ENCODE measurements at places on chromosomes 16 and 17.

- DNase-seq = no peak
Observed at GRCh38 chr16:85395207-85395912, 217.8 kb upstream of the GSE1 start.

DNA sequence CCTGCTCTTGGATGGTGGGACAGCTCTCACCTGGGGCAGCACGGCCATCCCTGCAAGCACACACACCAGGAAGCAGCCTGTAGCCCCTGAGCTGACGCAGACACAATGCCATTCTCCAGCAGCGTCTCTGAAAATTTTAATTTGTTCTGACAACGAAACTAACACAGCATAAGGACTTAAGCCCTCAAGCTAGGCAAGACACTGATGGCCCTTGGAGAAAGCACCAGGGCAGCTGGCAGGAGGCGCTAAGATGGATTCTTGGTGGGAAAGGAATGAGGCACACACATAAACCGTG, 2.7 kb upstream of the LIMD2 start:
- DNase-seq = no peak

DNA sequence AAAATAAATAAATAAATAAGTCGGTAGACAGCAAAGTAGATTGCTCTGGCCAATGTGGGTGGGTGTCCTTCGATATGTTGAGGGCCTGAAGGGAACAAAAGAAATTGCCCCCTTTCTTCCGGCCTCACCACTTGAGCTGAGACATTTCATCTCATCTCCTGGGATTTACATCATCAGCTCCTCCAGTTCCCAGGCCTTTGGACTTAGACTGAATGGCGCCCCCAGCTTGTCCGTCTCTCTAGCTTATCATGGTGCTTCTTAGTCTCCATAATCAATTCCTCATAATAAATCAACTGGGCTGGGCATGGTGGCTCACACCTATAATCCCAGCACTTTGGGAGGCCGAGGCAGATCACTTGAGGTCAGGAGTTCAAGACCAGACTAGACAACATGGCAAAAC, 13.8 kb upstream of the HAP1 start:
- DNase-seq = no peak

DNA sequence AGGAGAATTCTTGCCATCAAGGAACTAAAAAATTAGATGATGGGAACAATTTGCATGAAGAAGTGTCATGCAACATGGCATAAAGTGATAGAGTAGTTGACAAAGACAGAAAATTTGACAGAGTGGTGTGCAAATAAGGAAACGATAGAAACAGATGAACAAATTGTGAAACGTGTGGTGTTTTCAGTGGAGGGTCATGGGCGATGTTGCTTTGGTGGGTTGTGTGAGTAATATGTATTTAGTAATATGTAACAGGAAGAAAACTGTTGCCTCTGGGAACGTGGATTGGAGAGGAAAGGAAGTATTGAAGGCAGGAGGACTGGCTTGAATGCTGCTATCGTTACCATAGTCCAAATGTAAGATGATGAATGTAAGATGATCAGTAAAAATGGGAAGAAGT, 3.6 kb downstream of the COX10 start:
- DNase-seq = no peak

GRCh38 chr16:1019231-1020090, 37.9 kb downstream of the SOX8 start:
- DNase-seq = no peak

- no peak for DNase-seq
Observed at GRCh38 chr16:67191411-67191994, 452 bp upstream of the E2F4 start.

DNA sequence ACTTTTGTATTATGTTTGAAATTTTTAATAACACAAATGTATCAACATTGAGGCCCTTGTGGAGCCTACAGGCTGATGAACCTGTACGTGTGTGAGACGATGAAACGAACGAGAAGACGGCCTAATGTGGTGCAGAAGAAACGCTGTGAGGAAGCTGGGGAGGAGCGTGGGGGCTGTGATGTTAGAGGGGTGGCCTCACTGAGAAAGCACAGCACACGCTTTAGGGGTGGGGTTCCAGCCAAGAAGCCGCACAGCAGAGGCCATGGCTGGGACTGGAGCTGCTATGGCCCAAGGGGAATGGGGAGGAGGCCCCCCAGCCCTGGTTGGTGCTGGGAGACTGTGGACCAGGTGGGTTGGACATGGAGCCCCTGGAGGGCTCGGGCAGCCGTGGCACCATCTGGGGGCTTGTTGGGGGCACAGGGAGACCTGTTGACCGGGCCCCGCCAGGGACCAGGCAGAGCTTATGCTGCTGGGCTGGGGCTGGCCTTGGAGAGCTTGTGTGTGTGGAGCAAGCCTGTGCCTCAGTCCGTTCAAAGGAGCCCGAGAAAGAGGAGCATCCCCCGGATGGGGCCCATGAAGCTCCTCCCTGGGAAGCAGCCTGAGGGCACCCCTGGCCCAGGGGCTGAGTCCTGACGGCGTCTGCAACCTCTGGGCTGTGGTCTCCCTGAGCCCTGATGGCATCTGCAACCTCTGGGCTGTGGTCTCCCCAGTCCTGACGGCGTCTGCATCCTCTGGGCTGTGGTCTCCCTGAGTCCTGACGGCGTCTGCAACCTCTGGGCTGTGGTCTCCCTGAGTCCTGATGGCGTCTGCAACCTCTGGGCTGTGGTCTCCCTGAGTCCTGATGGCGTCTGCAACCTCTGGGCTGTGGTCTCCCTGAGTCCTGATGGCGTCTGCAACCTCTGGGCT, 44.7 kb downstream of the METRNL start:
- no peak for DNase-seq

- DNase-seq = peak; percentile 37
Observed at GRCh38 chr16:13453938-13454553, 465.9 kb upstream of the ERCC4 start.

GRCh38 chr17:76998839-76999238, 130.6 kb downstream of the MGAT5B start:
- DNase-seq = no peak

DNA sequence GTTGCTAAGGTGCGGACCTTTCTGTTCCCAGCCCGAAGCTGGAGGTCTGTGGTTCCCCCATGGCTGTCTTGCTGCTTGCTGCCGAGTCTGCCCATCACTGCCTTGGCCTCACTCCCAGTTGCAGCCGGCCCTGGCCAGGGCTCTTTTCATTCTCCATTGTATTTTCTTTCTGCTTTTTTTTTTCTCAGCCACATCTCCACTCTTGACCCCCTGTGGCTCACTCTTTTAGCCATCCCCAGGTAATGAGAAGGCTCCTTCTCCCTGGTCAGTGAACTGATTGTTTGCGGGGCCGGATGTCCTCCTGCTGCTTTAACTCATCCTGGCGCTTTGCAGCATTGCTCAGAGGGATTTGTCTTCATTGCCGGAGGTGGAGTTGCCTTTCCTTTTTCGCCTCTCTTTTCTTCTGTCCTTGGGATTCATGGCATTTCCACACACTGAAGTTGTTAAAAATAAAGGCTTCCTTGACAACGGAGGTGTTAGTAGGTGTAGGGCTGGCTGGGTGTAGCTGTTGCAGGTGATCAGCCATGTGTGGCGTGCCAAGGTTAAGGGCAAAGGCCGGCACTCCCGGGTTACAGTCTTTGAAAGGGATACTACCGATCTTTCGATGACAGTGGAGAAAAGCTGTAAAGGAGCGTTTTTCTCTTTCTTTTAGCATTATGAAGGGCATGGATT, 34.1 kb downstream of the MAP2K6 start:
- DNase-seq = no peak

DNA sequence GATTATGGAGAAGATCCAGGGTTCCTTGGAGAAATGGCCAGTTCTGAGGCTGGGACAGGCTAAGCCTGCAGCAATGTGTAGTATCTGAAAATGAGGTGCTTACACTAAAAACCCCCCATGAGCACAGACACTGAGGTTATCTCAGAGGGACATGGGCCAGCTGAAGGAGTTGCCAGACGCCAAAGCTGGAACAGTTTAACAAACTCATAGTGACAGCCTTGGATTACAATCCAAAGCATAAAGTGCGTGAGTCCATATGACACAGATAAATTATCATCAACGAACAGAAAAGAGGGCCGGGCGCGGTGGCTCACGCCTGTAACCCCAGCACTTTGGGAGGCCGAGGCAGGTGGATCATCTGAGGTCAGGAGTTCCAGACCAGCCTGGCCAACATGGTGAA, 11.2 kb upstream of the CAPN15 start:
- no peak for DNase-seq

- no peak for DNase-seq
Observed at GRCh38 chr17:57562184-57562698, 182.9 kb downstream of the CCDC182 start.

DNA sequence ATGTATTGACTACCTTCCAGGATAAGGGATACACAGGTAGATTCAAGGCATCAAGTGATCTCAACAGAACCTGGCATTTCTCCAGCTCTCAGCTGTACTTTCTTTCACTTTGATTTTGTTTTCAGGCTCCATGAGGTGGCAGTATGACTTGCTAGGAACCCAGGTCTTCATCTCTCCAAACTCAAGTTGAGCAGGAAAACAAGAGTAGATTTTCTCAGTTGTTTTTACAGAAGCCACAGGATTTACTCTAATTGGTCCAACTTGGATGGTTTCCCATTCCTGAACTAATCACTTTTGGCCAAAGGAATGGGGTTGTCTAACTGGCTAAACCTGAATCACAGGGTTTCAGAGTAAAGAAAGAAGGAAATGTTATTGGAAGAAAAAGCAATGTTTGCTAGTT, 146.6 kb downstream of the TRIM37 start:
- no peak for DNase-seq

DNA sequence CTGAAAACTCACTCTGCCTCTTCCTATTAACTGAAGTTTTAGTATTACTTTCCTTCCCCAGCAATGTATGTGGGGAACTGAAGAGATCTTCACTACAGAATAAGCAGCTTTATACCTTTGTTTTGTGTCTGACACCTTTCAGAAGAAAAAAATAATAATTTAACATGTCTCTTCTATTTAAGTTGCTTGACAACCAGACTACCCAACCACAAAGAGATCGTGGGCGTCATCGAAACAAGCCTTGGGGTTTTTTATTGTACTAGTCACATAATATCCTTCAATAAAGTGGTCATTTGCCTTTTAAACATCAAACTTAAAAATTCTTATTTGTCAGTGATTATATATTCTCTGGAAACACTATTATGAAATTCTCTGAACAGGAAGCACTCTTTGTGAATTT, 123.7 kb downstream of the CHD9NB start:
- DNase-seq = no peak

GRCh38 chr17:7816926-7817642, 16.9 kb upstream of the KDM6B start:
- DNase-seq = no peak

DNA sequence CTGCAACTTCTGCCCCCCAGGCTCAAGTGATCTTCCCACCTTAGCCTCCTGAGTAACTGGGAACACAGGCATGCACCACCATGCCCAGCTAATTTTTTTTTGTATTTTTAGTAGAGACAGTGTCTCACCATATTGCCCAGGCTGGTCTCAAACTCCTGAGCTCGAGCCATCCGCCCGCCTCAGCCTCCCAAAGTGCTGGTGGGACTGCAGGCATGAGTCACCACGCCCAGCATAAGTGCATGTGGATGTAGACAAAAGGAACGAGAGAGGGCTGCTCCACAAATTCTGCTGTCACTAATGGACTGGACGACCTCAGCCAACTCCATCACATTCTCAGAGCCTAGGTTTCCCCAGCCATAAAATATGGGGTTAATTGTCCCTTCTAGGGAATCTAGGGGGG, 7.7 kb upstream of the SP2 start:
- DNase-seq = no peak

GRCh38 chr16:48961546-48961945, 320.1 kb downstream of the CBLN1 start:
- no peak for DNase-seq

DNA sequence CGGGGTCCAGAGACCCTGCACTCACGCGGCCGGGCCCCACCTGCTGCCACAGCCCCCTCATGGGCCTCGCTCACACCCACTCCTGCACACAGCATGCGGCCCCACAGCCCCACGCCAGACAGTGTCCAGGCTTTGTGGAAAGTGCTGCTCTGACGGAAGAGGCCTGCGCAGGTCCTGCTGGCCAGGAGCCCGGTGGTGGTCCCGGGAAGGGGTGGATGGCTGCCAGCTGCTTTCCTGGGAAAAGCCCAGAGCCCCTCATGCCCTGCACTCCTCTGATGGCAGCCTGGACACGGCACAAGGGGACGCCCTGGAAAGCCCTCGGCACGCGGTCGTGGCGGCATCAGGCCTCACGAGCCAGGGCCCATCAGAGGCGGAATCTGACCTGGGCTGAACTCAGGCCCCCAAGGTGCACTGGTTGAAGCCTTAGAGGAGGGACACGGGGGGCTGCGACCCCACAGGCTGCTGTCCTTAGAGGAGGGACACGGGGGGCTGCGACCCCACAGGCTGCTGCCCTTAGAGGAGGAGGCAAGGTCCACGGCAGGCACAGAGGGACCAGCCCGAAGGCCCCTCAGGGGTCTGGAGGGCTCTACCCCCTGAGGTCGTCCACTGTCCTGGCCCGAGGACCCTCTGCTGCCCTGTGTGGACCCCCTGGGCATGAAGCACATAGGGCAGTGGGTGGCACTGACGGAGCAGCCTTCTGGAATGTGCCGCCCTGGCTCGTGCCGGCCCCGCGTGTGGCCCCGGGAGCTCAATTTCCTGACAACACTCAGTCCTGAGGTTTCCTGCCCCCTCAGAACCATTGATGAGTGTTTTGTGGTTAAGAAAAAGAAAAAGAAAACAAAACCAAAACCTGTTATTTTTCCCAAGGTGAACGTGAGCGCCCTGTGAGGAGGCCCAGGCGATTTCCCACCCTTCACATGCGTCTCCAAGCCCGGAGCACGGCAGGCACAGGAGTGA, 22.1 kb downstream of the SOX8 start:
- DNase-seq = peak; percentile 65

DNA sequence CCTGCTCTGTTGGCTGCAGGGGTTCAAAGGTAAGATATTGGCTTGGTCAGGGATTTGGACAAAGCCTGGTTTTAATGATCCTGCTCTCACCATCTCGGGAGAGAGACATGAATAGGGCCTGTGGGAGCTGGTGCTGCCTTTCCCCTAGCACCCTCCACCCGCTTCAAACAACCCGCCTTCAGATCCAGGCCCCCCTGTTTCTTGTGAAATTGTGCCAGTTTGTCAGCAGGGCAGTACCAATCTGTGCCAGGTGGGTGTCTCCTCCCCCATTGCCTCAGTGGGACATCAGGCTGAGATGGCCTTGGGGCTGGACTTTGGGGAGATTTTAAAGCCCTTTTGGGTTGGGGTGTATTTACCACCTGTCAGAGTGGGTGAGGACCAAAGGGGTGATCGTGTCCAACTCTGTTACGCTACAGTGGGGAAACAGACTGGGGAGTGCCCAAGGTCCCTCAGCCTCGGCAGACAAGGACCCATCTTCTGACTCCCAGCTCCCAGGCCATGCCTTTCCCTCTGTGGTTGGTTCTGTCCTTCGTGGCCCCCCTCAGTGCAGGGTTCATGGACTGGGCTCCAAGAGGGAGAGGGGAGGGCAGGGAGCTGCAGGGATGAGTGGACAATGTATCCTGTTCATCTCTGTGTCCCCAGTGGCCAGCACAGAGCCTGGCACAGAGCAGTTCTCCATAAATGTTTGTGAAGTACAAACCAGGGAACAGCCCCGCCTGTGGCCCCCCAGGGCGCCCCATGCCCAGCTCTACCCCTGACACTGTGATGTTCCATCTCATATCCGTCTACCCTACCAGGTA, 3.3 kb downstream of the ARHGAP23 start:
- no peak for DNase-seq

GRCh38 chr17:73324711-73325526, 13.1 kb upstream of the CDC42EP4 start:
- no peak for DNase-seq

GRCh38 chr16:75452464-75453190, 11.9 kb downstream of the TMEM170A start:
- no peak for DNase-seq

Data from stimulated activated CD4-positive, alpha-beta T cell treated with anti-CD3 and anti-CD28 coated beads, Interleukin-2, amount 100 ng/mL, for 24 hours (primary cell).